ENCODE measurements at places on chromosomes 7 and 10.

DNA sequence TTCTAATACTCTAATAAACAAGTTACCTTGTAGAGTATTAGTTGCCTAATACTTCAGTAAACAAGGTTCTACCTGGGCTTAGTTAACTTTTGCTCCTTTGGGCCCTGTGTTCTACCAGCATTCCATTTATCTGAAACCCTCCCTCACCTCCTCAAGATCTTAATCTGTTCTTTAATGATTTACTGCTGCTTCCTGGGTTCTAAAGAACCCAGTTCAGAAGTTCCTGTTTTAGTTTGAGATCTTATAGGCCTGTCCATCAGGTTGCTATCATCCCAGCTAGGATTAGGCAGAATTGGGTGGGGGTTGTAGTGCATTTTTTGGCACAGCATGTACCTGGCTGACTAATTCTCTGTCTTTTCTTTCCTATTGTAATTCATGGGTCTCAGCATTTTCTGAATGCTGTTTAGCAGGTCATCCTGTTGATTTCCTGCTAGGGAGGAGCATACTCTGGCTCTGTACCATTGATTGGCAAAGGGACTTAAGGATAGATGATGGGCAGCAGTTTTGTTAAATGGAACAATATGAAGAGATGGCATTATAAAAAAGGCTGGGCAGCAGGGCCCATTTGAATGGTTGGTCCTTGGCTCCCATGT lies 53.7 kb upstream of the TMEM248 start:
- H3K36me3 ChIP-seq = no peaks in the 10 kb centered on the region
- no peak for DNase-seq
- H3K4me3 ChIP-seq = no peak overlapping the region

DNA sequence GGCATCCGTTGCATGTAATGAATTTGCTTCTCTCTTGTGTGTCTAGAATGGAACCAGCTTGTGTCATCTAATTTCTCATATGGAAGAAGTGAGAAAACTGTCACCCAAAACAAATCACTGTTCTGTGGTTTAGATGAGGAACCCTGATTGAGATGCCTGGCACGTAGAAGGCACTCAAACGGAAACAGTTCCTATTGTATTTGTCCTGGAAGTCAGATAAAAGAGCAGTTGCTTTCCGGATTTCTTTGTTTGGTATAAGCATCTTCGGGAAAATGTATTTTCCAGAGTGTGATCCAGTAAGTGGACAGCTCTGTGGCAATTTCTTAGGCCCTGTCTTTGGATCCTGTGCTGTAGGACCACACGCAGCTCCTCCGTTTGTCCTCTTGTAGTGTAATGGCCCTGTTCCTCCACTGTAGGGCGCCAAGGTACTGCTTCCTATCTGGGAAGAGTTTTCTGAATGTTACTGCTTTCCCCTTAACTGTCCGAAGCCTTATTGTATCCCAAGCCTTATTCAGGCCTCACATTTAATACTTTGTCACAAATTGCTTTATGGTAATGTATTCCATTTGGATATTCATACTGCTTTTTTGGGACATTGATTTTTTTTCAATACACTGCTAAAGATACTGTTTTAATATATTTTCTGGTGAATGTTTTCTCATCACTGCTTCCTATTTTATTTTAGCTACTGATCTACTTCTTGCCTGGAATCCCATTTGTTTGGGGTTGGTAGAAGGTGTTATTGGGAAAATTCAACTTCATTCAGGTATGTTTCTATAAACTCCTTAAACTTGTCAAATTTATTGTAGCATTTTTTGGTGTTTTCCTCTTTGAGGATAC lies 24.8 kb downstream of the INPP5F start:
- H3K27me3 ChIP-seq = no peaks in the 10 kb centered on the region
- no peak overlapping the region for H3K27ac ChIP-seq
- H3K4me3 ChIP-seq = no peak overlapping the region
- H3K4me1 ChIP-seq = no peaks in the 10 kb centered on the region
- no peaks in the 10 kb centered on the region for H3K36me3 ChIP-seq
- DNase-seq = peak; percentile 61

DNA sequence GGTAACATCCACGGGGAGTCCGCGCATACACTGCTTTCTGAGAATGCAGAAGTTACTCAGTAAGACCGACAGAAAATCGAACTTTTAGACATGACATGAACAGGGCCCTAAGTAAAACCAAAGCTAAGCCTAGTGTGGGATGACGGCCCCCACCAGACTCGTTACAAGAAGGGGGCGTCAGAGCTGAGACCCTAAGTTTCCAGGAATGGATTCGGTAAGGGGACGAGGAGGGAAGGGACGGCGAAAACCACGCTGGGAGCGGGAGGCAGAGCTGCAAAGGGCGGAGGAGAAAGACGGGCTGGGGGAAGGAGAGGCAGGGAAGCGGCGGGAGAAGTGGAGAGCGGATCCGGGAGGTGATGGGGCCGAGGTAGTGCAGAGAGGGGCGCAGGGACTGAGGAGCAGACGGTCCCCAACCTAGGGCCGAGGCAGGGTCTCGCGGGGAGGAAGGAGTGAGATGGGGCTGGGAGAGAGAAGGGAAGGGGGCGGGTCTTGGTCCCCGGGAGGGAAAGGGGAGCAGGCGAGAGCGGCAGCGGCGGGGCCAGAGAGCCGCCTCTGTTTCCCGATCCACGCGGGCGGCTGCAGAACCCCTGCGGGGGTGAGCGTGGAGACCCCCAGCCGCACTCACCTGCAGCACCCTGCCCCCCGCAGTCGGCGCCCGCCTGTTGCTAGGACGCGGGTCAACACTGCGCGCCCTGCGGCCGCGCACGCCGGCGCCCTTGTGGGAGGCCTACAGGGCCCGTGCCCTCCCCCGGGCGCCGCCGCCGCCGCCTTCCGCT lies 513 bp downstream of the ODAD2 start:
- H3K36me3 ChIP-seq = no peaks in the 10 kb centered on the region
- H3K4me1 ChIP-seq = no peaks in the 10 kb centered on the region
- peak overlapping the region; percentile 49 for H3K4me3 ChIP-seq
- H3K27me3 ChIP-seq = no peaks in the 10 kb centered on the region

GRCh38 chr10:65765006-65765541 lies 1160.8 kb upstream of the LRRTM3 start:
- H3K4me3 ChIP-seq = no peak overlapping the region
- DNase-seq = no peak
- no peaks in the 10 kb centered on the region for H3K27me3 ChIP-seq
- H3K27ac ChIP-seq = no peak overlapping the region
- no peaks in the 10 kb centered on the region for H3K36me3 ChIP-seq

GRCh38 chr10:12419262-12419847 lies 70.0 kb downstream of the CAMK1D start:
- H3K27ac ChIP-seq = no peak overlapping the region
- H3K36me3 ChIP-seq = no peaks in the 10 kb centered on the region

DNA sequence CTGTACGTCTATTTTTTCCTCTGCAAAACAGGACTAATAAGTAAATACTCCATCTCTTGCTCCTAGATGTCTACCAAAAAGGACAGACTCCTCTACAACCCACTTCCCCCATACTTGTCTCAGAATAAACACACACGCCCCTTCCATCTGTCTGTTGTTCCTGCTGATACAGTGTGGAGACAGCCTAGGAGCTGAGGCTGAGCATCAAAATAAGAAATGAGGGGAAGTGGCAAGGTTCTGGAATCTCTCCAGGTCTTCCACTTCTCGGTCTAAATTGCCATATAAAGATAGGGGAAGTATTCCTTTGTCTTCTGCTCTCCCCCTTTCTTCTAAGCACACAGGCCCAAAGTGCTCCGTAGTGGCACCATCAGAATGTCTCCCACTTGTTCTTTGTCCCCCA lies 30.8 kb upstream of the VSIR start:
- H3K4me1 ChIP-seq = peaks cover 3% of the 10 kb centered on the region
- no peak overlapping the region for H3K4me3 ChIP-seq
- no peaks in the 10 kb centered on the region for H3K36me3 ChIP-seq
- no peak overlapping the region for H3K27ac ChIP-seq

- no peak overlapping the region for H3K4me3 ChIP-seq
- no peak overlapping the region for H3K27ac ChIP-seq
- DNase-seq = peak; percentile 54
- H3K27me3 ChIP-seq = no peaks in the 10 kb centered on the region
These were observed 11.3 kb upstream of the AKR1C2 start for GRCh38 chr10:5014936-5015335.

DNA sequence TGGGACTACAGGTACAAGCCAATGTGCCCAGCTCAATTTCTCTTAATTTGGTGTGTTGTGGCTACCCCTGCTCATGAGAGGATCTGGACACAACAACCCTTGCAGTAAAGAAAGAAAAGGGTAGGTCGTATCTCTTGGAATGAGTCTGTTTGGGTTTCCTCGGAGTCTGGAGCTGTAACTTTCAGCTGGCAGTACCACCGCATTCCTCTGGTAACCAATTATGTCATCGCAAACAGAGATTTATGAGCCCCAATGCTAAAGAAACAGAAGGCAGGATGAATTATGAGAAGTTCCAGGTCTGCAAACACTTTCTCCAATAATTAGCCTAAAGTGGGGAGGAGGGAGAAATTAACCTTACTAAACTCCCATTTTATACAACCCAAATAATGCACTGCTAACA lies 186.6 kb upstream of the NRP1 start:
- H3K27ac ChIP-seq = no peak overlapping the region
- no peaks in the 10 kb centered on the region for H3K4me1 ChIP-seq
- no peak for DNase-seq
- H3K4me3 ChIP-seq = no peak overlapping the region
- H3K36me3 ChIP-seq = no peaks in the 10 kb centered on the region

DNA sequence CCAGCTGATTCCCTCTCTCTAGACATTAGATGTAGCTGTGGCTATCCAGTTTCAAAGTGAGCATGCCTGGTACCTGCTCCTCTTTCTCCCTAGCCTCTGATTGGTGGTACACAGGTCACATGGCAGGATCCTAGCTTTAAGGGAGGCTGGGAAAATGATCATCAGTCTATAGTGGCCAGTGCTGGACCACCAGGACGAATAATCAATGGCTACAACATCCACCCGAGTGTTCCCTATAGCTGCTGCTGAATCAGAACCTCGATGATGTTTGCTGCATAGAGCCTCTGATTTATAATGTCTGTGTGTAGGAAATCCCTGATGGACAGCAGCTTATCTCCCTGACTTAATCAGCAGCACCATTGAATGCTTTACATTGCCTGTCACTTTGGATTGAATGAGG lies 28.9 kb upstream of the LMTK2 start:
- H3K4me3 ChIP-seq = no peak overlapping the region
- H3K27me3 ChIP-seq = no peaks in the 10 kb centered on the region
- H3K4me1 ChIP-seq = no peaks in the 10 kb centered on the region
- H3K27ac ChIP-seq = no peak overlapping the region
- no peaks in the 10 kb centered on the region for H3K36me3 ChIP-seq

DNA sequence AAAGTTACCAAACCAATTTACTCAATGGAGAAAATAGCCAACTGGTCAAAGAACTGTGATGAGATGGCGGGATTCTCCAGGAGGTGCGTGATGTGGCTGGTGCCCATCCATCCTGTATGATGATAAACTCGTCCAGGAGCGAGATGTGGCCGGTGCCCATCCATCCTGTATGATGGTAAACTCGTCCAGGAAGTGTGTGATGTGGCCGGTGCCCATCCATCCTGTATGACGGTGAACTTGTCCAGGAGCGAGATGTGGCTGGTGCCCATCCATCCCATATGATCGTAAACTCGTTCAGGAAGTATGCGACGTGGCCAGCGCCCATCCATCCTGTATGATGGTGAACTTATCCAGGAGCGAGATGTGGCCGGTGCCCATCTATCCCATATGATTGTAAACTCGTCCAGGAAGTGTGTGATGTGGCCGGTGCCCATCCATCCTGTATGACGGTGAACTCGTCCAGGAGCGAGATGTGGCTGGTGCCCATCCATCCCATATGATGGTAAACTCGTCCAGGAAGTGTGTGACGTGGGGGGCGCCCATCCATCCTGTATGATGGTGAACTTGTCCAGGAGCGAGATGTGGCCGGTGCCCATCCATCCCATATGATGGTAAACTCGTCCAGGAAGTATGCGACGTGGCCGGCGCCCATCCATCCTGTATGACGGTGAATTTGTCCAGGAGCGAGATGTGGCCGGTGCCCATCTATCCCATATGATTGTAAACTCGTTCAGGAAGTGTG lies 496.2 kb downstream of the DNAJB6 start:
- no peaks in the 10 kb centered on the region for H3K27me3 ChIP-seq
- no peaks in the 10 kb centered on the region for H3K36me3 ChIP-seq
- H3K4me3 ChIP-seq = no peak overlapping the region

DNA sequence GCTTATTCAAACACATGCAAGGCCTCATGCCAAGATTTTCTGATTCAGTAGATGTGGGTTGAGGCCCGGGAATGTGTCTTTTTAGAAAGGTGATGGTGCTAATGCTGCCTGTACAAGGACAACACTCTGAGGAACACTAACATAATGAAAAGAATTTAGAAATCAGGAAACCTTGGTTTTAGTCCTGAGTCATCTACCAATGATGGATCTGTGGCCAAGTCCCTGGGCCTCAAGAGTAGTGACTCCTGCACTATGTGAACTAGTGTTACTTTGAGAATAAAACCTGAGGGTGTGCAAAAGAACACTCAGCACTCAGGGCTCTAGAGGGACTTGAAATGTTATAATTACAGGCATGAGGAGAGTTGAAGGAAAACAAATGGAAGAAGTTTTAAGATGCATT lies 741.7 kb upstream of the GALNT17 start:
- DNase-seq = no peak
- H3K36me3 ChIP-seq = no peaks in the 10 kb centered on the region
- no peak overlapping the region for H3K4me3 ChIP-seq
- H3K27ac ChIP-seq = no peak overlapping the region
- no peaks in the 10 kb centered on the region for H3K4me1 ChIP-seq

- H3K36me3 ChIP-seq = no peaks in the 10 kb centered on the region
- peak overlapping the region; percentile 67 for H3K27ac ChIP-seq
- H3K27me3 ChIP-seq = no peaks in the 10 kb centered on the region
- H3K4me3 ChIP-seq = no peak overlapping the region
- peak; percentile 87 for DNase-seq
These were observed 25.5 kb upstream of the RBM33 start for GRCh38 chr7:155618708-155619633.

DNA sequence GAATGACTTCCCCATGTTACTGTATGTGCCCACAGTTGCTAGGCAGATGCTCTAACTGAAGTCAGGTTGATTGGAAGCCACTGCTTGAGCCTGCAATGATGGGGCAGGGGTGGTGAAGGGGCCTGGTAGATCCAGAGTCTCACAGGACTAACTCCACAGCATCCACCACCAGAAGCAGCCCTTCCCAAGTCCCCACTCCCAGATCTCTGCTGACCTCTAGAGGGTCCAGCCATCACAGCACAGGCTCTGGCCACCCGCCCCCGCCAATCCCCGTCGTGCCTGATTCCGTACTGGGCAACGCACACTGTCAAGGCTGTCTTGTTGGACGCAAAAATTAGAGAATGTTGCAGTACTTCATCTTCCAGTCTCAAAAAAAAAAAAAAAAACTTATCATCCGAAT lies 136.8 kb upstream of the PDE1C start:
- DNase-seq = no peak
- H3K27ac ChIP-seq = no peak overlapping the region
- no peaks in the 10 kb centered on the region for H3K27me3 ChIP-seq
- H3K4me3 ChIP-seq = no peak overlapping the region
